ENCODE measurements at places on chromosomes 2 and 18.

DNA sequence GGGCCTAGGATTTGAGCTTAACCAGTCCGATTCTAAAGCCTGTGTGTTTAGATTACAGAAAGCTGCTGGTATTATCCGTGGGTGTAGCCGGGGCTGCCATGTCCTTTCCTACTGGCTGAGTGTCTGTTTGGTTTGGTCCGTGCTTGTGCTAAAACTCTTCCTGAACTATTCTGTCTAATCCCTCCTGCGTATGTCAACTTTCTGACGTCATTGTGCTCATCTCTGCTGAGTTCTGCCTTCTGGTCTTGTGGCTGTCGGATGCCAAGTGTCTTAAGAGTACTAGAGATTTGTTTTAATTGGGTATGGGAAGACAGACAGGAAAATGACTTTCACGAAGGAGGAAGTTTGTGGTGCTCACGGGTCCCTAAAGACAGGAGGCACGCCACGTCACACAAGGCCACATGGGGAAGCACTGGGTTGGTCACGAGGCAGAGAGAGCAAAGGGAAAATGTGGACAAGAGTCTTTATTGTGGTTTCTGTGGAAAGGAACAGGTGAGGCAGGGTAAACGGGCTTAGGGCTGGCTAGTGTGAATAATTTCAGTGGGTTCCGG lies 31.8 kb upstream of the NTSR2 start:
- DNase-seq = no peak
- H3K36me3 ChIP-seq = no peaks in the 10 kb centered on the region
- peaks cover 4% of the 10 kb centered on the region for H3K4me1 ChIP-seq
- no peak overlapping the region for H3K27ac ChIP-seq
- peaks cover 9% of the 10 kb centered on the region for H3K27me3 ChIP-seq
- no peak overlapping the region for H3K4me3 ChIP-seq

GRCh38 chr18:33532978-33533377 lies 45.0 kb upstream of the ASXL3 start:
- no peaks in the 10 kb centered on the region for H3K4me1 ChIP-seq
- DNase-seq = no peak
- H3K4me3 ChIP-seq = no peak overlapping the region
- no peak overlapping the region for H3K27ac ChIP-seq
- no peaks in the 10 kb centered on the region for H3K27me3 ChIP-seq

GRCh38 chr2:115880558-115880957 lies 1438.1 kb downstream of the DPP10 start:
- no peaks in the 10 kb centered on the region for H3K36me3 ChIP-seq
- no peak overlapping the region for H3K27ac ChIP-seq
- no peak overlapping the region for H3K4me3 ChIP-seq
- H3K4me1 ChIP-seq = no peaks in the 10 kb centered on the region
- no peak for DNase-seq

DNA sequence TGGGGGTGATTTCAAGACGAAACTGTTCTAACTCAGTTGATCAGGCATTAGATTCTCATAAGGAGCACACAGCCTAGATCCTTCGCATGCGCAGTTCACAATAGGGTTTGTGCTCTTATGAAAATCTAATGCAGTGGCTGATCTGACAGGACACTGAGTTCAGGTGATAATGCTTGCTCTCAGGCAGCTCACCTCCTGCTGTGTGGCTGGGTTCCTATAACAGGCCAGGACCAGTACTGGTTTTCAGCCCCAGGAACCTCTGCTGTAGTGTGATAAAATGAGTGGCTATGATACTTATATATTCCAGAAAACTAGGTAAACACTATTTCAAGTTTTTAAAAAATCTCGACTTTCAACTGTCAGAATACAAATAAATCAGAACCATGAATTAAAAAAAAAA lies 271.4 kb downstream of the GALNT13 start:
- DNase-seq = no peak
- H3K4me1 ChIP-seq = no peaks in the 10 kb centered on the region
- no peaks in the 10 kb centered on the region for H3K27me3 ChIP-seq
- H3K36me3 ChIP-seq = no peaks in the 10 kb centered on the region

- no peaks in the 10 kb centered on the region for H3K36me3 ChIP-seq
- DNase-seq = no peak
- peaks cover 2% of the 10 kb centered on the region for H3K27me3 ChIP-seq
- no peak overlapping the region for H3K4me3 ChIP-seq
- H3K27ac ChIP-seq = no peak overlapping the region
These were observed 67.2 kb upstream of the LRPPRC start for GRCh38 chr2:44063033-44063432.

GRCh38 chr2:21793461-21793860 lies 669.7 kb downstream of the TDRD15 start:
- no peak for DNase-seq
- H3K27me3 ChIP-seq = no peaks in the 10 kb centered on the region
- H3K27ac ChIP-seq = no peak overlapping the region
- H3K4me1 ChIP-seq = no peaks in the 10 kb centered on the region
- H3K4me3 ChIP-seq = no peak overlapping the region

DNA sequence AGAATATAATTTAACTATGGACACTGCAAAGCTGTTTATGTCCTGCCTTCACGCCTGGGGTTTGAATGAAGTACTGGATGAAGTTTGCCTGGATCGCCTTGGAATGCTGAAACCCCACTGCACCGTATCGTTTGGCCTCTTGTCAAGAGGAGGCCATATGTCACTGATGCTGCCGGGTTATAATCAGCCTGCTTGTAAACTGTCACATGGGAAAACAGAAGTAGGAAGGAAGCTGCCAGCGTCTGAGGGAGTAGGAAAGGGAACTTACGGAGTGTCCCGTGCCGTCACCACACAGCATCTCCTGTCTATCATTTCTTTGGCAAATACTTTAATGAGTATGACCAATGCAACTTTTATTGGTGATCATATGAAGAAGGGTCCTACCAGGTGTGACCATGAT lies 105.8 kb downstream of the WDR7 start:
- H3K4me1 ChIP-seq = no peaks in the 10 kb centered on the region
- peaks cover 5% of the 10 kb centered on the region for H3K36me3 ChIP-seq
- H3K27me3 ChIP-seq = no peaks in the 10 kb centered on the region
- H3K27ac ChIP-seq = no peak overlapping the region
- no peak for DNase-seq

DNA sequence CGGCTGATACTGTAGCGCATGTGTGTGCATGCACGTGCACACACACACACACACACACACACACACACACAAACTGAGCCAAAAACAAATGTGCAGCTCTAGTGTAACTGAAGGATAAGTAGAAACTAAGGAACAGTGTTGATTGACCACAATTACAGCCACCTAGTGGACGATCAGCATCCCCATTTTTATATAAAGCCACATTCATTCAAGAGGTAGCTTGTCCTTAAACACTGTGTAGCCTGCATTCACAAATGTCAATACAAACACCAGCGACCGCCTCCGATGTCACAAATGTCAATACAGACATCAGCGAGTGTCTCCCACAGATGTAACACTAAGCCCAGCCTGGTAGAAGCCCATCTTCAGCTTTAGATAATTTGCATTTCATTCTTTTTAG lies 167.4 kb downstream of the PTGR3 start:
- no peak overlapping the region for H3K4me3 ChIP-seq
- H3K27ac ChIP-seq = no peak overlapping the region
- no peaks in the 10 kb centered on the region for H3K27me3 ChIP-seq
- H3K36me3 ChIP-seq = no peaks in the 10 kb centered on the region
- no peak for DNase-seq

DNA sequence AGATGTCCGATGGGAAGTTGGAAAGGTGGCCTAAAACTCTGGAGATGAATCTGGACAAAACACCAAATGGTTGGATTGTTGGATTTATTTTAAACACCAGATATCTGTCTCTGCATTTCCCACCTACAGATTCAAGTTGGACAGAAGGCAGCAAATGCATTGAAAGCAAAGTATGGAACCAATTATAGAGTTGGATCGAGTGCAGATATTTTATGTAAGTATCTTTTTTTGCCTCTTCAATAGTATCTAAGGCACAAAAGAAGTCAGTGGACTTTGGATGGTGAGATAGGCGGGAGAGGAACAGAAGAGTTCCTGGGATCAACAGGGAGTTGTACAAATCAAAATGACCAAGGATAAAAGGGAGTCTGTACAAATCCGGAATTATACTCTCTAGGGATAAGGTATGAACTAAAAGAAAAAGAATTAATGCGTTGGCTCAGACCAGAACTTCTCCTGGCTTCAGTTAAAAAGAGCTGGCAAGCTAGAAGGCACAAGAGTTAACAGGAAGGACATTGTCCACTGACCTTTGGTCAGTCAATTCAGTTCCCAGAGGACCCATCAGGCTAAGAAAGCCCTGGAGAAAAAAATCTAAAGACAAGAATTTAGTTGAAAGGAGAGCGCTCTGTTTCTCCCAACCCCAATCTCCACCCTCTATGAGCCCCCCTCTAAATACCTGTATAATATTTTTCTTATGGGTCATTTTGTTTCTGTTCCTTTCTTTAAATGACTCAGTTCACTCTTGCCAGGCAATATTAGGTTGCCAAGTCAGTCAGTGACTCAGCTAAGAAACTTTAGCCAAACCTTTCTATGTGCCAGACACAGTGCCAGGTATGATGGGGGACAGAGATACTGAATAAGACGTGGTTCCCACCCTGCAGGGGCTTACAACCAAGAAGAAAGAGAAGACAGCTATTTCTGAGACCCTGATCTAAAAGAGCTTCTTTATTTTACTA lies 29.1 kb downstream of the CPO start:
- no peaks in the 10 kb centered on the region for H3K36me3 ChIP-seq
- DNase-seq = no peak
- peaks cover 3% of the 10 kb centered on the region for H3K27me3 ChIP-seq
- H3K27ac ChIP-seq = no peak overlapping the region
- peaks cover 6% of the 10 kb centered on the region for H3K4me1 ChIP-seq

- no peaks in the 10 kb centered on the region for H3K27me3 ChIP-seq
- H3K4me3 ChIP-seq = no peak overlapping the region
These were observed 871.8 kb downstream of the SLC4A3 start for GRCh38 chr2:220499225-220499624.

- H3K27me3 ChIP-seq = peaks cover 30% of the 10 kb centered on the region
- no peak overlapping the region for H3K4me3 ChIP-seq
- no peak overlapping the region for H3K27ac ChIP-seq
- no peaks in the 10 kb centered on the region for H3K36me3 ChIP-seq
- DNase-seq = no peak
These were observed 103.8 kb upstream of the NEDD4L start for GRCh38 chr18:57940166-57940660.

GRCh38 chr2:233211548-233211895 lies 40.0 kb upstream of the ATG16L1 start:
- DNase-seq = no peak
- H3K4me3 ChIP-seq = no peak overlapping the region
- H3K27me3 ChIP-seq = no peaks in the 10 kb centered on the region

GRCh38 chr2:31726457-31726856 lies 145.7 kb upstream of the SRD5A2 start:
- H3K4me1 ChIP-seq = no peaks in the 10 kb centered on the region
- H3K27ac ChIP-seq = no peak overlapping the region
- DNase-seq = no peak
- no peak overlapping the region for H3K4me3 ChIP-seq

GRCh38 chr18:63506336-63506646 lies 29.5 kb downstream of the SERPINB5 start:
- no peak overlapping the region for H3K4me3 ChIP-seq
- H3K27ac ChIP-seq = no peak overlapping the region
- DNase-seq = no peak
- no peaks in the 10 kb centered on the region for H3K4me1 ChIP-seq

DNA sequence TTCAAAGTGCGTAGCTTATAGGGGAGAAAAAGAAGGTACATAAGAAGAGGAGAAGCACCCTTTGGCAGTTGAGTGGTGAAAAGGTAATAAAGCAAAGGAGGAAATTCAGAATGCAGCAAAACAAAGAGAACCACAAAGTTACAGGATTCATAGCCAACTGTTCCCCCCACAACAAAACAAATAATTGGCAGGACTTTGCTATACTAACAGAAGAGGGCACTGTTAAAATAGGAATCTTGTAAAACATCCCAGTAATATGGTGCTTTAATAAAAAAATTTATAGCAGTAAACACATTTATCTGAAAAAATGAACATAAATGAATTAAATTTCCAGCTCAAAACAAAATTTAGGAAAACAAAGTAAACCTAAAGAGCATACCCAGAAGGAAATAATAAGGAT lies 42.3 kb downstream of the R3HDM1 start:
- no peaks in the 10 kb centered on the region for H3K27me3 ChIP-seq
- H3K36me3 ChIP-seq = peaks cover 11% of the 10 kb centered on the region
- no peak overlapping the region for H3K4me3 ChIP-seq

GRCh38 chr18:13120255-13120654 lies 98.3 kb upstream of the LDLRAD4 start:
- no peak for DNase-seq
- peaks cover 16% of the 10 kb centered on the region for H3K36me3 ChIP-seq
- peaks cover 3% of the 10 kb centered on the region for H3K4me1 ChIP-seq

DNA sequence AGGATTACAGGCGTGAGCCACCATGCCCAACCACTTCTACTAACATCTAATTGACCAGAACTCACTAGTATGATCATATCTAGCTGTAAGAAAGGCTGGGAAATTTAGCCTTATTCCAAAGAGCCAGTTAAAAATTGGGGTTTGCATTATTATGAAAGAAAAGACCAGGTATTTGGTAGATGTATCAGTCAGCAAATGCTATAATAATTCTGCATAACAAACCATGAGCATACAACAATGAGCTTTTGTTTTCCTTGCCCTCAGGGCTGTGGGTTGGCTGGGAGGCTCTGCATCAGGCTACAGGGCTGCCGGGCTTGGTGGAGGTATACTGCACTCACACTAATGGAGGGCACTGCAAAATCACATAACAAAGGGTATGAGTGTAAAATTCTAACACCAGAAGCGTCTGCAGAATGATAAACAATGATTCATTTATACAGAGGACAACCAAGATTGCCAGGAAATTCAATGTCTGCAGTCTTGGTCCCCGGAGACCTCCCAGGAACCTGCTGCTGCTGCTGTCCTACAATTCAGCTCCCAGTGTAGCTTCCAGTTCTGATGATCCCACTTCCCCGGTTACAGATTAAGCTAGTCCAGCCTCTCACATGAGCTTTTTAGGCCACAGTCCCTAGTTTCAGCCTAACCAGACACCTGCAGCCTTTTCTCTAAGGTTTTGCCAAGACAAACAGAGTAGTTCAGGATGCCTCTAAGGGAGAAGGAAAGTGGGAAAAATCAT lies 32.2 kb upstream of the ST3GAL5 start:
- peaks cover 11% of the 10 kb centered on the region for H3K4me1 ChIP-seq
- H3K27ac ChIP-seq = no peak overlapping the region
- no peak overlapping the region for H3K4me3 ChIP-seq

GRCh38 chr2:201205515-201205849 lies 22.5 kb downstream of the CASP10 start:
- no peak overlapping the region for H3K4me3 ChIP-seq
- DNase-seq = no peak
- peaks cover 22% of the 10 kb centered on the region for H3K4me1 ChIP-seq
- peaks cover 38% of the 10 kb centered on the region for H3K36me3 ChIP-seq
- H3K27me3 ChIP-seq = no peaks in the 10 kb centered on the region

- no peak overlapping the region for H3K4me3 ChIP-seq
- no peak for DNase-seq
- H3K36me3 ChIP-seq = no peaks in the 10 kb centered on the region
- H3K4me1 ChIP-seq = no peaks in the 10 kb centered on the region
- H3K27me3 ChIP-seq = peaks cover 44% of the 10 kb centered on the region
These were observed 11.0 kb upstream of the LGALSL start for GRCh38 chr2:64442801-64443429.

GRCh38 chr2:118773826-118774225 lies 73.6 kb downstream of the EN1 start:
- H3K27ac ChIP-seq = no peak overlapping the region
- DNase-seq = no peak
- no peak overlapping the region for H3K4me3 ChIP-seq
- no peaks in the 10 kb centered on the region for H3K36me3 ChIP-seq
- H3K4me1 ChIP-seq = peaks cover 3% of the 10 kb centered on the region
